Activated naive CD4-positive, alpha-beta T cell (primary cell): ENCODE measurements at places on chromosomes 3 and 15.

DNA sequence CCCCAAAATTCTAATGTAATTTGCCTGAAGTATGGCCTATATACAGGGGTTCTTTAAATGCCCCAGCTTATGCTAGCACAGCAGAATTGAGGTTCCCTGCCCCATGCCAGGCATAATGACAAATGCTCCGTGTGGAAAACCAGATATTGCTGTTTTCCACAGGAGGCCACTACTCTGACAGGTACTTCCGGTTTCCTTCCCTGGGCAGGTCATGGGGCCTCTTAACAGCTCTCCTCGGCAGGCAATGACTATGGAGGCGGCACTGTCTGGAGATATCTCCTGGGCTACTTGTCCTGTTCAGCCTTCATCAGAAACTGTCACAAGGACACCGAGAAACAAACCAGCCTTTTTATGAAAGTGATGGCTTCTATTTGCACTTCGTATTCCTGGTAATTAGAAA lies 54.8 kb downstream of the SLC7A14 start:
- no peak for DNase-seq

DNA sequence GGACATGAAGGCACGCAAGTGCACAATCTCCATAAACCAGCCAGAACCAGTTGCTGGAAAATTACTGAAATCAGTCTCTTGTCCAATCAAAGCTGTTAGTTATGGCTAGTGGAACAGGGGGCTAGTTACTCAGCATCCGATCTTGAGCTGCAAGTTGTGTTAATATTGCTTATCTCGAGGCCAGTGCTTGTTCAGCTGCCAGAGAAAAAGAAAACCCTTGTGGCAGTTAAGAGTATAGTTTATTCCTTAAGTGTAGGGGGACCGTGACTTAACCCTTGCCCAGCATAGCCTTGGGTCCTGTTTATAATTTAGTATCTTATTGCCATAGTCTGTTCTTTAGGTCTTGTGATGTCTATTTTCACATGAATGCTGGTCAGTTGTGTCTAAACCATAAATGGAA lies 268.5 kb downstream of the CD47 start:
- DNase-seq = no peak

- no peak for DNase-seq
Observed at GRCh38 chr15:40282869-40283614, at the start of gene ANKRD63. ANKRD63 (minus strand) TSS chr15:40283064; CDS start chr15:40282586, 478 bp downstream.

DNA sequence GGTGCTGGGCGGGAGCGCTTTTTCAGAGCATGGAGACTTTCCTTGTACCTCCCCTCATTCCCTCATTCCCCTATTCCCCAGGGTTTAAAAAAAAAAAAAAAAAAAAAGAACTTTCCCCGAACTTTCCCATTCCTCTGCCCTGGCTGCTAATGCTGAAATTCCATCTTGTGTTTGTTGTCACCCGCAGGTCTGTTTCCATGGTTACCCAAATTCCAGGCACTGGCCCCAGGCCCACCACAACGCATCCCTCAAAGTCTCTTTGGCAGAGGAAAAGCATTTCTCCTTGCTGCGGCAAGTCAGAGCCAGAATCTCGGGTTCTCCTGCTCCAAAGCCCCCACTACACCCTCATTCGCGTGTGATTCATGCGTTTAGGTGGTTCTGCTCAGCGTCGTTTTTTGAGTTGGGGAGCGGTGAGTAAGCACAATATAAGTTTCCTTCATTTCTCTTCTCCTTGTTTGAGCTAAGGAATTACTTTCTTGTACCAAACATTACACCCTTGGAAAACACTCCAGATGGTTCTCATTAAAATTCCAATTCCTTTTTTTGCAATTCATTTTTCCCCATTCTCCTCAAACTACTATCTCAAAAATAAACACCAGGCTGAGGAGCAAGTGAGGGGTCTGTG lies 21.6 kb downstream of the ANAPC13 start:
- no peak for DNase-seq

GRCh38 chr15:63683343-63683951 lies 86.3 kb downstream of the FBXL22 start:
- DNase-seq = no peak

DNA sequence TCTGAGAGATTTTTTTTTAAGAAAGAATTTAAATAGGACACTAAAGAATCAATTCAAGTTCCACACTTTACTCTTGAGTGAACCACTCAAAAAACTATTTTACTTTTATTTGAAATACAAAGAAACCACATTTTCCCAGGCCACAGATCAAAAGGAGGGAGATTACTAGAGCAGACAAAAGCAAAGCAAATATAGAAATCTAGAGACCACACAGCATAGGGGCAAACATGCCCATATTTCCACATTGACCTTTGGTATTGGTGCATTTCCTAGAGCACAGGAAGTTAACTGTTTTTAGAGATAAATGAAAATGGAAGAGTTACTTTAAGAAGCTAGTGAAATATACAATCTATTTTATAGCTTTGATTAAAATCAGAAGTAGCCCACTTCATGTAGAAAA lies 27.5 kb upstream of the ZCWPW2 start:
- DNase-seq = no peak

DNA sequence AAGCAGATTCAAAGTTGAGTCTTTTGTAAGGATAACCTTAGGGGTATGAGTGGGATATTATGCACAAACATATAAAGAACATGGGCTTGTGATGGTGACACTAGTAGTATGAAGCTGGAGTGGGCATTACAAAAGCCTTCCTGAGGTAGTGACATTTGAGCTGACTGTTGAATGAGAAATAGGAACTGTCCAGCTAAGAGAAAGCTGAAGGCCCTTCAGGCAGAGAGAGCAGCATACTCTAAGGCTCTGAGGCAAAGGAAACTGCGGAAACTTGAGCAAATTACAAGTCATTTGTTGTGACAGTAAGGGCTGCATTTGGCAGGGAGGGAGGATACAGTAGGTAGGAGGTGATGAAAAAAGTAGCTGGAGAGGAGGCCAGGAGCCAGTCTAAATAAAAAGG lies 190.7 kb upstream of the CD96 start:
- DNase-seq = no peak

DNA sequence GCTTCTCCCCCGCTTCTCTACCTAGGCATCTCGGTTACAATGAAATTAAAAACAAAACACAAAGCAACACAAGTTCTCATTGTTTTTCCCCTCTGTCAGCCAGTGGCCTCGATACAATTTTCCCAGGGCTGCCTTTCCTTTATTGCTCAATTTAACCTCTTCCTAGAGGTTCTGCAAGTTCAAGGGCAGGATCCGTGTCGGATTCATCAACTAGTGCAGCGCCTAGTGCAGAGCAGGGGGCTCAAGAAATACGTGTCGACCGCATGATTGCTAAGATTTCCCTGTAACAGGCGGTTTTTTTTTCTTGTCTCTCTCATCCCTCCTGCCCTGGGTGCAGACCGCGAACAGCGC lies 1.4 kb upstream of the BHLHE40 start:
- DNase-seq = no peak

DNA sequence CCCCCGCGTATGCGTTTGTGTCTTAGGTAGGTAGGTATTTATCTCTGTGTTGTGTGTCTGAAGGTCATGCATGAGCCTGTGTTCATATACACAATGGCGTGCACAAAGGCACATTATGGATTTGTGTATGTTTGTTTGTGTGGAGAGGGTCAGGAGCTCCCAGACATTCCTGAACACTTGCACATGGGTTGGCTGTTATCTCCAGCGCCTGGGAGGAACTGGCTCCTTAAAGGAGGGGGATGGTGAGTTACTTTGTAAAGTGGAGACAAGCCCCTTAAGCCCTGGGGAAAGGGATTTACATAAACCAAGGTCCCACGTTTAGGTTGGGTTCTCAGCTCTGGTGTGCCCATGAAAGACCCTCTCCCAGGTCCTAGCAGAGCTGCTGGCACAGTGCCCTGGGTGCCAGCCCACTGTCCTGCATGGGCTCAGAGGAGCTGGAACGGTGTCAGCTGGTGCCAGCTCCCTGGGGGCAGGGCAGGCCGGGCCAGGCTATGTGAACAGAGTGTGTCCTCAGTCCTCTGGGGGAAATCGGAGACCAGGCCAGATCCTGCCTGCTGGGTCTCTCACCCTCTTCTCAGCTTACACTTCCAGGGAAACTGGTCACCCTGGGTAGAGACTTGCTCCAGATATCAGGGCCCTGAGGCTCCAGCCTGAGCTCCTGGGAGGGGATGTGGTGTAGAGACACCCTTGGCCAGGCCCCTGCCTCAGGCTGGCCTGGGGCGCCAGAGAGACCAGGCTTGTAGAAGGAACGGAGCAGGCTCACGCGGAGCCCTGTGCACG lies 25.1 kb downstream of the SNX33 start:
- no peak for DNase-seq

GRCh38 chr15:57223345-57223744 lies 153.0 kb upstream of the CGNL1 start:
- DNase-seq = no peak

DNA sequence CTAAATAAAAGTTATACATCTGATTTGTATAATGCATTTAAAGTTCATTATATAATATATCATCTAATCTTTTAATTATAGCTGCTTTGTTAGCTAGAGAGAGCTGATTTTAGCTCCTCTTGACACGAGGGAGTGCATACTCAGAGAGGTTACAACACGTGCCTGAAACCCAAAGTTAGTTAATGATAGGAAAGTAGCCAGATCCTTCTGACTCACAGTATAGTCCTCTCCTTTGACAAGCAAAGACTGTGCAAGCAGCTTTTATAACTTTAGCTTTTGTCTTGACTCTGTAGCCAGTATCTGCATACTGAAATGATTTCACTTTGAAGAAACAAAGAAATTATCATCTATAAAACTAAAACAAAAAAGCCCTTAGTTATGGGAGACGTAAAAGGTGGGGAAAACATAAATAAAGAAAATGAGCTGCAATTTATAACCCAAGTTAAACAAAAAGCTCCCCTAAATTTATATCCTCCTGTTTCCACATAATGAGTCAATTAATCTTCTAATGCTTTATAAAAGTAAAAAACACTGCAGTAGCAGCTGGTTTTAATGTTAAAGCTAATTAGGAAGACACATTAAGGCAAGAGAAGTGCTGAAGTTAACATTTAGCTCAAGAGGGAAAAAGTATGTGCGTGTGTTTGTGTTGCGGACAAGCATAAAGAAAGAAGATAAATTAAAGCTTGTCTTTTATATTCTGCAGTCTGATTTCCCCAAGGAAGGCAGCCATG lies 13.1 kb downstream of the GABRR3 start:
- DNase-seq = no peak

- no peak for DNase-seq
Observed at GRCh38 chr15:72155003-72155621, 36.9 kb downstream of the SENP8 start.

GRCh38 chr15:77985931-77986480 lies 91.5 kb downstream of the TBC1D2B start:
- no peak for DNase-seq

DNA sequence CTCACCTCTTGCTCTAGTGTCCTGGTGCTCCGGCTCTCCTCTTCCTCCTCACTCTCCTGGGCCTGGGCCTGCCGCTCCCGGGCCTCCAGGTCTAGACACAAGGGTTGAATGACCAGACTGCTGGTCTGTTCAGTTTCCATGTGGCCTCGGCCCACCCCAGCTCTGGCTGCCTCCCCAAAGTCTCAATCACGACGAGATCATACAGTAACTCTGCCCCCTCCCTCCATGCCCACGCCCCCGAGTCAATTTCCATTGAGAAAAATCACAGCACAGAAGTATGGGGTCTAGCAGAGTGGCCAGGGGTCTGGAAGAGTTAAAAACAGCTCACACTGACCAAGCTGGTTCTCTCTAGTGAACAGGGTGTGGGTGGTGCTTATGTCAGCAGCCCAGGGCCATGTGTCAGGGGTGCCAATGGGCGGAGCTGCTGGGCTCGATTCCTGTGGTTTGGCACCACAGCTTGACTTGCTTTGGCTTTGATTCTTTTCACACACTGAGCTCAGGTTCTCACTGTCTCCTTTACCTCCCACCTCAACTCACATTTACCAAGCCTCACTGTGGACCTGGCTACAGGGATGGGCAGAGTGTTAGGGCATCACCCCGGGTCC lies 6.9 kb downstream of the C15orf62 start:
- no peak for DNase-seq

DNA sequence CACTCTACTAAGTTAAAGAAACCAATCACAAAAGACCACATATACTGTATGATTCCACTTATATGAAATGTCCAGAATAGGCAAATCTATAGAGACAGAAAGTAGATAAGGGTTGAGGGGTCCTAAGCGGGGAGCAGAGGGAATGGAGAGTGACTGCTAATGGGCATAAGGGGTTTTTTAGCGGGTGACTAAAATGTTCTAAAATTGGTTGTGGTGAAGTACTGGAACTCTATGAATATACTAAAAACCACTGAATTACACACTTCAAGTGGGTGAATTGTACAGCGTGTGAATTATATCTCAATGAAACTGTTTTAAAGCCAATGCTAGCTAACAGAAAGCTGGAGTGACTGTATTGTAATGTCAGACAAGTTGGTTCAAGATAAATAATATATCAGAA lies 33.3 kb downstream of the KPNA1 start:
- no peak for DNase-seq

DNA sequence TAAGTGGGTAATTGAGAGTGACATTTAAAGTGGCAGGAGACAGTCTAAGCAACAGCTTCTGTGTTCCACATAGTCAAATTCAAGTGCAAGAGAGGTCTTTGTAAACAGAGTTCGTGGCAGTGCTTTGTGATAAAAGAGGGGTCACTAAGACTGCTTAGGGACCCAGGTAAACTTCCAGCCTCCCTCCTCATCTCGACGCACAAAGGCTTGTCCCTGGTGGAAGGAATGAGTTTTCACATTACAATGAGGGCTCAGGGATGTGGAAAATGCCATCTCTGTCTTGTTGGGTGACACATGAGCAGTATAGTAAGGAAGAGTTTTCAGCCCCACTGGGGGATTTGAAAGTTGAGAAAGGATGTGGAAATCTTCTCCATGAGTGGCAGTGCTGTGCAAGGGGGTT lies 7.3 kb downstream of the GMNC start:
- DNase-seq = no peak

DNA sequence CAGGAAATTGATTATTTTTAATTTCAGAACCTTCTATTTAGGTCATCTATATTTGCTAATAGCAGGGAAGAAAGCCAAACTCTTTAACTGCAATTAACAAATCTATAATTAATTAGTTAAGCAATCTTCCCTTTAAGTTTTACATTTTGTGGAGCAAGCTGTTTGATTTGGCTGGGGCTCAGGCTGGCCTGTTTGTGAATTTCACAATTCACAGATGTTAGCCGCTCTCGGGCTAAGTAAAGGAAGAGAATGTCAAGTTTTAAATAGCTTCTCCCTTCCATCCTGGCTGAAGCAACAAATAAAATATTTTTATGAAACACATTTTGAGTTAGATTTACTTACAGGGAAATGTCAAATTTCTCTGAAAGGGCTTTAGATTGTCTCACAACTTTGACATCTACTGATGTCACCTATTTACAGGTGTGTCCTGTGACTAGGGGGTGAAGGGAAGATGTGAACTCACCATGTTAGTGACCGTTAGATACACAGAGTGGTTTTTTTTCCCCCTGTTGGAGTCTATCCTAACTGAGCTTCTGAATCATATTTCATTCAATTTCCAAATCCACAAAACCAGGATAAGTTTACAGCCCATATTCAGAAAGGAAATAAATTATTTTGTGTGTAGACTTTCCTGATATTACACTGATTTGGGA lies 1.3 kb upstream of the TP63 start:
- DNase-seq = no peak

GRCh38 chr3:15657016-15657415 lies 55.5 kb downstream of the BTD start:
- DNase-seq = no peak
